ENCODE measurements at places on chromosomes 16 and 17.
A peak's percentile ranks its signal among the peaks of the same experiment; 100 is the strongest.

GRCh38 chr17:69857412-69857835, 217.6 kb upstream of the KCNJ16 start:
- DNase-seq, result no peak

- DNase-seq, result peak; percentile 45
These were observed 16.7 kb downstream of the ZFPM1 start for GRCh38 chr16:88469615-88470395.

DNA sequence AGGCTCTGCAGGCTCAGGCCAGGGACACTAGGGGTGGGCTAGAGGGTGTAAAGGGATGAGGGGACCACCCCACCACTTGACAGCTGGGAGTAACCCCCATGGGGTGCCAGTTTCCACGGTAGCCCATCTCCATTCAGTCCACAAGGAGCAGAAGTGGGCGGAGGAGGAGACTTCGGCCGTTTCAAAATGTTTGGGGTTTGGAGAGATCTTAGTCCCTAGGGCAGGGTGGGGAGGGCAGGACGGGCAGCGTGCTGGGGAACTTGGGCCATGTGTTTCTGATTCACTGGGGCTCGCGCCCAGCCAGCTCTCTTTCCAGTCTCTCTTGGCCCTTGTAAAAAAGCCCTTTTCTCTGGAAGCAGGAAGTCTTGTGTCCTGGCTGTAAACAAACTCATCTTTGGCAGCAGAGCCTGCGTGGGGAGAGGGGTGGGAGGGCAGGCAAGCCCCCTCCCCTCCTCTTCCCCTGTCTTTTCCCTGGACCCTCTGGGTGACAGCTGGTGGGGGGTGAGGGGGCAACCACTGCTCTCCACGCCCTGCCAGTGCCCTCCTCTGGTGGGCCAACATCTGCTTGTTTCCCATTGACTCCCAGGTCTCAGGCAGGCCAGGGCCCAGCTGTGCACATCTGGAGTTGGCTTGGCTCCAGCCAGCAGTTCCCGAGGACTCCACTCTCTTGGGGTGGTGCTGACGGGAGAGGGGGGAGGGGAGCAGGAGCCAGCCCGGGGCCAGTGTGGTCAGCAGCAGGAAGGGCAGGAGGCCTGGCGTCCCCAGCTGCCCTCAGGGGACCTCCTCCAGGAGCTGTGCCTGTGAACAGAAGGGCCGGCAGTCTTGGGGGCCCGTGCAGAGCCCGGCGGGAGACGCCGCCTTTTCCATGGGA, 8.1 kb downstream of the CYGB start:
- no peak for DNase-seq

GRCh38 chr16:4570688-4571321, 14.7 kb downstream of the C16orf96 start:
- no peak for DNase-seq

- DNase-seq, result no peak
These were observed 6.4 kb downstream of the G6PC3 start for GRCh38 chr17:44076716-44077594.

- no peak for DNase-seq
These were observed 27.2 kb downstream of the SBK1 start for GRCh38 chr16:28319476-28320022.

DNA sequence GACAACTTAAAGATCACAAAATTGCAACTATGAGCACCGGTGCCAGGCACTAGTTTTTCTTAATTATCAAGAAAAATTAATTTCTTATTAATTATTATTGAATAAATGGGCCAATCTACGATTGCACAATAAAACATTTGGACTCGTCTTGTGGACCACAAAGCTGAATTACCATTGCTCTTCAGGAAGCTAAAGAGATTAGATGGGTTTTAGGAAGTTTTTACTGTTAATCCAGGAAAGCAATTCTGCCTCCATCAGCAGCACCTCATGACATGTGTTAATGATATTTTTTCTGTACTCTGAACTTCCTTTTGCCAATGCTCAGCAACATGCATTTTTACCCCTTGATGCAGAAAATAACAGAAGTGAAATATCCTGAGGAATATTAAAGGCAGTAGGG, 37.9 kb downstream of the HS3ST3A1 start:
- DNase-seq, result no peak

- DNase-seq, result no peak
These were observed 60.5 kb downstream of the NFAT5 start for GRCh38 chr16:69626256-69626655.

DNA sequence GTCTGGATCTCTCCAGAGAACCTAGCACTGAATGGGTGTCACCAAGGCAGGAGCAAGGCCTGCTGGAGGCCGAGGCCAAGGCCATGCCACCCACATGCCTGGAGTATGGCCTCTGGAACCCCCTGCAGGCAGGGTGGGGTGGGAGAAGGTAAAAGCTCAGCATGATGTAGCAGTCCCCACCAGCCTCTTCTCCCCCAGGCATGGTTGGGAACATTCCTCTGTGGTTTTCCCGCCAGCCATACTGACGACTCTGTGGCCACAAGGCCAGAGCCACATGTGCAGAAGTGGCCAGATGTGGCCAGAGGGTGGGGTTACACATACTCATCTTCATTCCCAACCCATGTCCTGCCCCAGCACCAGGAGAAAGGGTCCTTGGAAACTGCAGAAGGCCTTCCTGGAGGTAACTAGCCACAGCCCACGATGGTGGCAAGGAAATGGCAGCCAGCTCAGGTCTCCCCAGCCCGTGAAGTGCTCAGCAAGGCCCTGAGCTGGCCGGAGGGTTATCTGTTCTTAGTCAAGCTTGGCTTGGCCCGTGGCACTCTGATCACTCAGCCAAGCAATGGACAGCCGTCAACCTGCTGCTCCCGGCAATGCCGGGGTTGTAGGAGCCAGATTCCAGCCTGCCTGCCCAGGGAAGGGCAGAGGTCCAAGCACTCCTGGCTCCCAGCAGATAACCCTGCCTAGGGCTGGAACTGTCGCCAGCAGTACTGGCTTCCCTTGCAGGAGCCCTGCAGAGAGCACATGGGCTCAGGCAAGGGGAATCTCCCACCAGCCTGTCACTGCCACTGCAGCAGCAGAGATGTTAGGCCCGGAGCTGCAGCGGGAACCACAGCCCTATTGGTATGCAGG, 26.1 kb downstream of the HDAC5 start:
- DNase-seq, result no peak

DNA sequence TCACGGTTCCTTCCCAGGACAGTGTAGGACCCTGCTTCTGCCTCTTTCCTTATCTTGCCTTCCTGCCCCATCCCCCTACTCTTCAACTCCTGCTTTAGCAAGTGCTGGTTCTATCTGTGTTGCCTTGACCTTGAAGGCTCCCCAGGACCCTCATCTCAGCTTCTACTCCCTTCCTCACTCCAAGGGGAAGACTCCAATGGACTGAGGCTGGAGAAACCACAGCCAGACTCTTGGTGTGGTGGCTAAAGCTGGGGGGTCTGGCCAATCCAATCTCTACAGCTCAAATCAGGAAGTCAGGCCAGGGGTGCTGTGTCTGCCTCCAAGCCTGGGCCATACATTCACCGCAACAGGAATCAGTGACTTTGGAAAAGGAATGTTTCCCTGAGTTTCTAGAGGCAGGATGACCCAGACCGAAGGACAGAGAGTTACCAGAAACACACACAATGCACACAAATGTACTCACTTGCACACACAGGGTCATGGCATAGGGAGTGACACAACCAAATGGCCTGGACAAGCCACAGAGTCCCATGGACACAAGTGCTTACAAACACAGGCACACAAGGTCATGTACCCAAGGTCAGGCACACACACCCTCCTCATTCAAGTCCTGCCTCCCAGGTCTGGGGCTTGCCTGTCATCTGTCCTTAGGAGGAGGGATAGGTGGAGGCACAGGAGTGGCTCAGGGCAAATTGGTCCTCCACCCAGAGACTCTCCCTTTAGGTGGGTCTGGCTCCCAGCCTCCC, 1.7 kb upstream of the HSD11B2 start:
- DNase-seq, result no peak

- DNase-seq, result no peak
These were observed 1.5 kb downstream of the GRB7 start for GRCh38 chr17:39738983-39739884.

GRCh38 chr16:27679899-27680298, 130.0 kb downstream of the KATNIP start:
- DNase-seq, result no peak

DNA sequence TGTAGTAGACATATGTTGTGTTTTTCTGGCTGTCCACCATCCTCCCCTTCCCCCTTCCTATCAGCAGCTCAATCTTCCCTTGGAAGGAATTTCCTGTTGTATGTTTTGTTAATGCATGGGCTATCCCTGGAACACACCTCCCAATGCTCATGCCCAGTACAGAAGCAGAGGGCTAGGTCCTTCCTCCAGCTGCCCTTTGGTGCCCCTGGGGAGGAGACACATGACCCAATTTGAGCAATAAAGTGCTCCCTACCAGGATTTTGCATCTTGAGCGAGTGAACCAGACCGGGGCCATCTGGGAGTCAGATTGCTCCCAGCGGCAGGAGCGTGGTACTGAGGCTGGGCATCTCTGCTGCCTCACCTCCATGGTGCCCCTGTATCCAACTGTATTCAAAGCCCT, 141.5 kb upstream of the MED13 start:
- no peak for DNase-seq

GRCh38 chr17:82781894-82782274, 30.0 kb downstream of the TBCD start:
- DNase-seq, result peak; percentile 83

DNA sequence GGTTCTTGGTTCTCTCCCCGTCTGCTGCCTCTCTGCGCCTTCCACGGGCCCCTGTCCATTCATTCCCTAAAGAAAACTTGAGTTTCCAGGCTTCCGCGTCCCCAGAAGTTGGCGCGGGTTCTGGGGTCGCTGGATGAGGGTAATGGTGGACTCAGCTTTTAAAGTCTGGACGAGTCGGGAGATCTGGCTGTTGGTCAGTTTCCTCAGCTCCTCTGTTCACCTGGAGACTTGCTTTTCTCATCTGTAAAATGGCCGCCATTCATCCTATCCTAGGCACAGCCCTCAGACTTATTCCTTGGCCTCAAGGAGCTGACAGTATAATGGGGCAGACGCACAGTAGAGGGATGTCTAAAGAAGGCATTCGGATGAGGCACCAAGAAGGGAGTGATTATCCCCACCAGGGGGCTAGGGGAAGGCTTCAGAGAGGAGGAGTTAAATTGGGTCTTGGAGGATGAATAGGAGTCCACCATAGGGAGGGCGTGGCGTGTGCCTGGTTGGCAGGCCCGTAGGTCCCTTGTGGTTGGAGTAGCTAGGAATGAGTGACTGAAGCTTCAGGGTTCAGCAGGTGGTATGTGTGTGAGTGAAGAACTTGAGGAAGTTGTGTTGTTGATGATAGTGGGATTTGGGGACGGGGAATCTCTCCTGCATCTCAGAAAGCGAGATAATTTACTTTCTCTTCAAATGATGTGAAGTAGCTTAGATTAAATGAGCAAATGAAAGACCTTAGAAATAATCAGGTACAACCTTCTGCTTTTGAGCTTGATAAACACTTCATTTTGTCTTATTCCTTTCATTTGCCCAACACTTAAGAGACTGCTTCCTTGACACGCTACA, 652 bp downstream of the VPS35L start:
- DNase-seq, result no peak

DNA sequence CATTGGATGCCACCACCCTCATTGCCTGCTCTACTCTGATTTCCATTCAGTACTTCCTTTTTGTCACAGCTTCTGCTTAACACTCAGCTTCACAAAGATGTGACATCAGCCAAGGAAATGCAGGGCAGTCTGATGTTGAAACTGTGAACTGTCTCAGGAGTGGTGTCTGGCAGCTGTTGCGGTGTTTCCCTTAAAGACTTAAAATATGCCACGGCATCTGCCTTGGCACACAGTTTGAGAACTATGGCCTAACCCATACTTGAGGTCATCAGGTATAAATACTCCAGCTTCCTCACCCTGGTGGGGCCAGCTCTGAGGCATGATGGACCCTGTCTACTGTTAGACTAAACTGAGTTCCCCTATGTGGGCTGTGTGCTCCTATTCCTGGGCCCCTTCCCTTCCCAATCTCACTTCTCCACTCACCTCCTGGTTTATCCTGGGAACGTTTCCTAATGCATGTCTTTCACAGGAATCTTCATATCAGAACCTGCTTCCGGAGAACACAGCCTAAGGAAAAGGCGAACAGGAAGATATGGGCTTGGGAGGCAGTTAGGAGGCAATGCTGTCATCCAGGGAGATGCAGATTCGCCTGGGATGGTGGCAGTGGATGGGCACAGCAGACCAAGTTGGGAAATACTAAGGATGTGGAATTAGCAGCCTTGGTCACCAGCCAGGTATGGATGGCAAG, 96.5 kb downstream of the WSCD1 start:
- DNase-seq, result no peak

DNA sequence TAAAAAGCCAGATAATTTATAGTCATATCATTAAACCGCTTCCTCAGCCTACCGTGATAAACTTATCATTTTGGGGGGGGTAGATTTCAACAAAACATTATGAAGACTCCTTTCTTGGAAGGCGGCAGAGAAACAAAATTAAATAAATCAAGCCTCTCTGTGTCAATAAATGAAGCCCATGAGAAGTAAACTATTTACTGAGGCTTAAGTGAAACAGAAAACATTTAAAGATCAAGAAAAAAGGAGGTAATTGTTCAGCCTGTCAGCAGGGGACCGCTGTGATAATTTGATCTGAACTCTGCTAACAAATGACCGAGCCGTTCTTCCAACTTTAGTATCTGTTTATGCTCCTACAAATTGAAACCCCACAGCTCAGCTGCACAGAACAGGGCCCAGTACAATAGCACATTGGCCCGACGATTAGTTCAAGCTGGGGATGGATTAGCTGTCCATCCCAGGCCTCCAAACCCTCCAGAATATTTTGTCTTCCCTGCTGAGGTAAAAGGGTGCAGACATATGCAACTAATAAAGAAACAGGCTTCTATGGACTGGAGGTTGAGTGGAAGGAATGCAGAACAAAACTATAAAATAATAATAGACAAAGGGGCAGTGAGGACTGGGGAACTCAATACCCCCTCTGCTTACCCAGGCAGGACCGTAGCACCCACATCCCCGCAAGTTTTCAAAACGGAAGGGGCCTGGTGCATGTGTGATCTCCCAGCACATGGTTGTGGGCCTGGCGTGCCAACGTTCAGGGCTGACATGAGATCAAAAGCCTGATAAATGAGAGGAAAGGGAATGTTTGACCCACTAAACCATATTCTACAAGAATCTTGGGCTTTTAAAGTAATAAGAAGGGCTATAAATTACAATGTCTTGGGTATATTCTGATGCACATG, 298.1 kb upstream of the IRX5 start:
- DNase-seq, result no peak

- DNase-seq, result no peak
These were observed at the start of gene USP6 for GRCh38 chr17:5115673-5116651. TSS of gene USP6 (plus strand) at chr17:5116032. CDS start at chr17:5130368, 14,336 bp downstream.

DNA sequence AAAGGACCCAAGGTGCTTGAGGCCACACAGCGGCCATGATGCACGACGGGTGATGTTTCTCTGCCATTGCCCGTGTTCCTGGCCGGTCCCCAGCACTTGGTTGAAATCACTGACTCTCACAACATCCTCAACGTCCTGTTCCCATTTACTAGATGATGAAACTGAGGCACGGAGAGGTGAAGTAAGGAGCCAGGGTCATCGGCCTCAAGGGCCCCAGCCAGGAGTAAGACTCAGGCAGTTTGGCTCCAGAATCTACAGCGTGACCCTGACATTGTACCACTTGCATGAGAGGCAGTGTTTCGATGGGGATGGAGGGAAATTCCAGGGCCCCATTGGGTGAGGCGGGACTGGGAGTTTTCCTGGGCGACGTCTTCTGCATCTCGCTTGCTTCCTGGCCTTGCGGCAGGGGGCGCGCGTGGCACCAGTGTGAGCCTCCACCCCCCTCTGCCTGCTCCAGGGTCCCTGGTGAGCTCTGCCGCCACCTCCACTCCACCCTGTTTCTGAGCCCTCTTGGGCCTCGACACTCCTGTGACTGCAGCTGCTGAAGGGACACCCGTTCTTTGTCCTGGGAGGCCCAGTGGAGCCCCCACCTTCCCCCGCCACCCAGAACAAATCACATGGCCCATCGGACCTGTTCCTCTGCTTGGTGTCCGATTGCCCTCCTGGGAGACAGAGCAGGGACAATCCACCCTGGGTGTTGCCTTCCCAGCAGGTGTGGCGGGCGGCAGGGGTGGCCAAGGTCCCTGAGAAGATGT, 133.0 kb upstream of the GSE1 start:
- DNase-seq, result no peak
